ENCODE measurements at places on chromosomes 5 and 9.

GRCh38 chr5:177529247-177530203, 12.8 kb upstream of the DDX41 start:
- no peak for DNase-seq

DNA sequence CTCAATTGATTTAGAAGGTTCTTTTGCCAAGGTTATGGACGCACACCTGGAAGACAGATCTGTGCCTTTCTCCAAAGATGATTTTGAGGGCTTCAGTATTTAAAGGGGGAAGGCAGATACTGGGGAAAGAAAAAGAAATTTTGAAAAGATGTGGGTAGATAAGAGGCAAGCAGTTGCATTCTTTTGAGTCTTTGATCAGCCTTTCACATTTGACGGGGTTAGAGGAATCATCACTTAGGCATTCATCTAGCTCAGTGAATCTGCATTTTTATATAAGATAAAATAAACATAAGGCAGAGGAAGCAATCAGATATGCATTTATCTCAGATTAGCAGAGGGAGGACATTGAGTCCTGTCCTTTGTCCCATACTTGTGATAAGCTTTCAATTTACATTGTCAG, 243.4 kb upstream of the RAI14 start:
- DNase-seq, result no peak

DNA sequence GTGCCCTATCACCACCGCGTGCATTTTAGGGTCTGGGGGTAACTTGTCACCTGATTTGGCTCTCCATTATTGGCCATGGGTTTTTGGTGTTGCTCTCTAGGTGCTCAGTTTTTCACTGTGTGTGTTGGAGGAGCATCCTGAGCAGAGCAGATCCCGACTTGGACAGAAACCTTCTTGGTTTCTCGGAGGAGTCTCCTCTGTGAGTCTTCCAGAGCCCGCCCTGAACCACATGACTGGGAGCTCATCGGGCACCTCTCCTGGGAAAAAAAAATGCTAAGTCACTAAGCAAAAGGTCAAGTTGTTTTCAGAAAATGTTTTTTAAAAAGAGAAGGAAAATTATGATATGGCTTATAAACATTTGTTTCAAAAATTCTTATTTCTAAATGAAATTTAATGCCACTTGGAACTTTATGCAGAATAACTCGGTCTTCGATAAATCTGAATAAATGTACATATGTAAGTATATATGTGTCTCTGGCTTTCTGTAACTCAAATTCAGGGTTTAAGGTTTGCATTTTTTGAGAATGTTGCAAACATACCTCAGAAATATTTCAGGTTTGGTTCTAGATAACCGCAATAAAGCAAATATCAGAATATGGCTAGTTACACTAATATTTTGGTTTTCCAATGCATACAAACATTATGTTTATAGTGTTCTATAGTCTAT, 255.2 kb downstream of the AUH start:
- no peak for DNase-seq

- DNase-seq, result no peak
Measured at GRCh38 chr5:147180751-147181150, 54.1 kb upstream of the STK32A start.

DNA sequence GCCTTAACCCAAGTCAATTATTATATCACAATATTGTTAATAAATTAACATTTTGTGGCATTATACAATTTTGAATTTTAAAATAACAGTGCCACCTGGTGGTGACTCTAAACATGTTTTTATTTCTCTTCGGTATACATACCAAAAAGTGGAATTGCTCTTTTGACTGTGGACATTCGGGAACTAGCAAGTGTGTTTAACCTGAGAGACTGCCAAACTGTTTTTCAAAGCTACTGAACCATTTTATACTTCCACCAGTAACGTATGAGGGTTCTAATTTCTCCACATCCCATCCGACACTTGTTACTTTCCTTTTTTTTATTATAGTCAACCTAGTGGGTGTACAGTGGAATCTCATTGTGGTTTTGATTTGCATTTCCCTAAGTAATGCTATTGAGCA, 18.3 kb upstream of the HSDL2 start:
- DNase-seq, result no peak

- DNase-seq, result no peak
Measured at GRCh38 chr5:141681695-141682641, at the start of gene ARAP3. ARAP3 (minus strand) TSS chr5:141682230; CDS start chr5:141680486, 1,744 bp downstream.

DNA sequence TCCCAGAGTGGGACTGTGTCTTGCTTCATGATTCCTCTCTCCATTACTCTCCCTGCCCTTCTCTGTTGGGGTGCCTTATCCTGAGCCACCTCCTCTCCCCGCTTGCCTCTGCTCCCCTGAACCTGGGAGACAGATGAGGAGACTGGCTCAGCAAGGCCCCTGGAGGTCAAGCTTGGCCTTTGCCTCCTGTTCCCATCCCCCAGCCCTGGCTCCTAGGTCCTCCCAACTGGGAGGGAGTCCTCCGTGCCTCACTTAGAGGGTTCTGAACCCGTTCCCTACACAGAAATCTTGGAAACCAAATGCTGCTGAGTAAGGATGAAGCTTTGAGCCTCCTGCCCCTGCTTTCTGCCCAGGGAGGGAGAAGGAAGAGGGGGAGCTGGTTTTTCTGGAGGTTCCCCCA, 9.8 kb upstream of the ENDOG start:
- DNase-seq, result no peak

All from esophagus squamous epithelium (tissue), 5 donors.